ENCODE measurements at places on chromosomes 12 and 14.

DNA sequence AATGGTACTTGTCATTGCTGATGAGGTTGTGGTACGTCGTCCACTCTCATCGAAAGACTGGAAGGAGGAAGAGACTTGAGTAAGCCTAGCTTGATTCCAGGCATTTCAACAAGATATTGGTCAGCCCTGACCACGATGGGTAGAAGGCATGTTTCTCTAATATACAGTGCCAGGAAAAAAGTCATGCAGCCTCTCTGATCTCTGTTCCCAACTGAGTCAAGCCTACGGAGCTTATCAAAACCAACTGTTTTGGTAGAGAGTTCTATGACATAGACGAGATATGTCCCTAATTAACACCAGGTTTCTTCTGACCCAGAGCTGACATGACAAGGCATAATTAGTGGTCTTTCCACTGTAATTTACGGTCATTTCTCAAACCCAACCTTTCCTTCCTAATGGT, 58.5 kb downstream of the NIN start:
- peak; percentile 50 for DNase-seq

DNA sequence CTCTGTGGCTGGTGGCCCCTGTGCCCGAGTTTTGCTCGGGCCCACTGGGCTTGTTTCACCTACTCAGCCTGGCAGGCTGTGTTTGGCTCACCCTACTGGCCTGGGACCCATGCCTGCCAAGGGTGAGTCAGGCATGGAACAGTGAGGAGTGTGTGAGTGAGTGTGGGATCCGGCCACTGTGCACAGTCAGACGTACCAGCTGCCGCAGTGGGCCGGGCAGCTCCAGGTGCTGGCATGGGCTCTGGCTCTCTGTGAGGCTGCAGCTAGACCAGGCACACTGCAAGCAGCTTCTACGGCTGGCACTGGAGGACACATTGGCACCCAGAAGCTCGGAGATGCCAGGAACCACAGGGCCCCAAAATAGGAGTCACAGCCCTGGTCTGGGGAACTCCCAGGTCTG, 40.6 kb downstream of the HSD17B6 start:
- no peak for DNase-seq

DNA sequence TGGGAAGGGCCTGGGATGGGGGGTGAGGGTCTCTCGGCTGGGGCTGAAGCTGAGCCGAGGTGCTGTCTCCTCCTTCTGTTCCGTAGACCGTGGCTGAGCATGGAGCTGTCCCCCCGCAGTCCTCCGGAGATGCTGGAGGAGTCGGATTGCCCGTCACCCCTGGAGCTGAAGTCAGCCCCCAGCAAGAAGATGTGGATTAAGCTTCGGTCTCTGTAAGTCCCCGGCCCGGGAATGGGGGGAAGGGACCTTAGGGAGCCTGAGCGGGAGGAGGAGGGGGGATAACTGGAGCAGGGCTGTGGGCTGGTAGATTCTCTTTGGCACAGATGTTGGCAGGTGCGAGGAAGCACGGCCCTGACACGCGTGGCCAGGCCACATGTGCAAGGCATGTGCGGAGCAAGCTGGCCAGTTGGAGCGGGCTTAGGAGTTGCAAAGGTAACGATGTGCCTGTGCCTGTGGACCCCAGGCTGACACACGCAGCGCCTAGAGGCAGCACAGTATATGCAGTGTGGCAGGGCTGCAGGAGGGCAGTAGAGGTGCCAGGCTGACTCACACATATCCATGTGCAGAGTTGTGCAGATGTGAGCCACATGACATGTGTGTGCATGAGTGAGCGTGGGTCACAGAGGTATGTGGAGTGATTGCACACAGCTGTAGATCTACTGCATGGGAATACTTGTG, 512 bp downstream of the PDE1B start:
- DNase-seq, result peak; percentile 8

DNA sequence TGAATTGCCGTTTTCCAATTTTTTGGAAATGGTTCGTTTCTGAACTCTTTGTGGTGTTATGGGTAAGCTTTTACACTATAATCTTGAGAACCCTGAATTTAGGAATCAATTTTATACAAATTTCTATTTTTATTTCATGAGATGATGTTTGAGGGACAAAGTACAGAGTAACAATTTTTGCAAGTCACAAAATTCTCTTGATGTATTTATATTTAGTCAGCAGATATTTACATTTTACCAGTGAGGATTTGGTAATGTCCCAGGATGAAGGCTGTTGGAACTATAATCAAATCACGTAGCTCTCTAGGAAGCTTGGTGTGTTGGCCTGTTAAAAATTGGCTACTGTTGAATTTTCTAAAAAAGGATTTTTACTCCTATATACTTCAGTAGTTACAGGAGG, 24.2 kb downstream of the GPATCH2L start:
- no peak for DNase-seq

GRCh38 chr14:96629558-96630222, 127.5 kb downstream of the PAPOLA start:
- DNase-seq, result no peak

GRCh38 chr14:23831596-23831995, 122.0 kb upstream of the DHRS4 start:
- no peak for DNase-seq

DNA sequence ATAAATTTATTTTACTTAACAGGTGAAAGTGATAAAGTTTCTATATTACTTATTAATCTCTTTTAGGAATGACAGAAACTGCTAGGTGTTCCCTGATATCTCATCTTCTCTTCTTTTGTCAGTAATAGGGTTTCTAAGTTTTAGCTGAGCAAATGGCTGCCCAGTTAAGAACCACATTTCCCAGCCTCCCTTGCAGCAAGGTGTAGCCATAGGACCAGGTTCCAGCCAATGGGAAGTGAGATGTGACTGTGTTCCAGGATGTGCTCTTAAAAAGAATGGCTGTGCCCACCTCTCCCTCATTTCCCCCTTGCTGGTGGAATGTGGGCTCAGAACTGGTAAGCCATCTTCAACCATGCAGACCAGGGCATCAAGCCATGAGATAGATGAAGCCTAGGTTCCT, 165.6 kb downstream of the HELB start:
- DNase-seq, result no peak

DNA sequence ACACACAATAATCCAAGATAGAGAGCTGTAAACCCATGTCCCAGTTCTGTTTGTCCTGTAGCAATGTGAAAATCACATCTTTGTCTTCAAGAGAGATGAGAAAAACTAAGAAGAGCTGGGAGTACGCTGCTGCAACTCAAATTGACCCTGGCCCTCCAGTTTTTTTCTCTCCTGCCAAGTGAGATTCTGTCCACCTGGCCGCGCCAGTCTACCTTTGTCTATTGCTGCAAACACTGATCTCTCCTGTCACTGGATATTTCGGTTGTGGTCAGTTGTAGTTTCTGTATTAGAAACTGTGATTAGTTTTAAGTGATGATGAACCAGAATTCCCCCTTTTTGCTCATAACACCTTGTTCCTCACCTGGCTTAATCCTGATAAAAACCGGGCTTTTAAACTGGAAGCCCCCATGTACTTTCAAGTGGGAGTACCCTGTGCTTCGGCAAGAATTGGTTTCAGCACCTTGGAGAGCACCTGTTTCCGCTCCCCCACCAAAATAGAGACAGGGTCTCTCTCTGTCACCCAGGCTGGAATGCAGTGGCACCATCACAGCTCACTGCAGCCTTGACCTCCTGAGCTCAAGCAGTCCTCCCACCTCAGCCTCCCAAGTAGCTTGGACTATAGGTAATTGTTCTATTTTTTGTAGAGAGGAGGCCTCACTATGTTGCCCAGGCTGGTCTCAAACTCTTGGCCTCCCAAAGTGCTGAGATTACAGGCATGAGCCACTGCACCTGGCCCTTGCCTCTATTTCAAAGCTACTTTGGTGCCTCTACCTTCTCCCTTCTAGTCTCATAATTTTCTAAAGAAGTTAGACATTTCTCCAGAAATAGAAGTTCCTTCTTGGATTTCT, 156.8 kb downstream of the PHETA1 start:
- no peak for DNase-seq

- DNase-seq, result no peak
These were observed 95.6 kb downstream of the CPNE8 start for GRCh38 chr12:38809832-38810231.

DNA sequence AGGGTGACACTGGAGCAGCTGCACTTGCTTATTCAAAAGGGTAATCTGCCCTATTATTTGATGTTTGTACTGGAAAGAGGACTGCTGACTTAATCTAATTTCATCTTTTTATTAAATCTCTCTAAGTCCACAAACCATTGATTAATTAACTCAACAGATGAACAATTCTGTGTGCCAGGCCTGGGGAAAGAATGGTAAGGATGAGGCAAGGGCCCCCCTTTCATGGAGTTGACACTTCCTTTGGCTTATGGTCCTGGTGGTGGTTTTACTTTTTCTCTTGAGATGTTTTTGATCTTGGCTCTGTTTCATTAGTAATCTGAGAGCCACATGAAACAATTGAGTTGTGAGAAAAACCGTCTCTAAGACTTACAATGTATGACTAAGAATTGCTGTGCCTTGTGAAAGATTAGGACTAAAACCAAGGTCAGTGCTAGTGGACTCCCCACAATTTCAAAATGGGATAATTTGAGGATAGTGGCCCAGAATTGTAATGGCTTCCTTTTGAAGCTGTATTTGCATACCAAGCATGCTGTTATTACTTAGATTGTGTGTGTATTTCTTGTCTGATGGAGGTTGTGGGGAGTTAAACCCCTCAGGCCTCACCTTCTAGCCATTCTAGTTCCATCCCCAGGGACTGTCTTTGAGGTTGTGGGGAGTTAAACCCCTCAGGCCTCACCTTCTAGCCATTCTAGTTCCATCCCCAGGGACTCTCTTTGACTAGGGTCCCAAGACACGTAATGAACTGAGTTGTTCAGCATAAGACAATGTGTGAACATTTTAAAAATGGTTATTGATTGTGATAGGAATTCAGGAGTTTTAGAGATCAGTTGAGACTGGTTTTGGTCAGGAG, 52.5 kb upstream of the EVL start:
- no peak for DNase-seq

DNA sequence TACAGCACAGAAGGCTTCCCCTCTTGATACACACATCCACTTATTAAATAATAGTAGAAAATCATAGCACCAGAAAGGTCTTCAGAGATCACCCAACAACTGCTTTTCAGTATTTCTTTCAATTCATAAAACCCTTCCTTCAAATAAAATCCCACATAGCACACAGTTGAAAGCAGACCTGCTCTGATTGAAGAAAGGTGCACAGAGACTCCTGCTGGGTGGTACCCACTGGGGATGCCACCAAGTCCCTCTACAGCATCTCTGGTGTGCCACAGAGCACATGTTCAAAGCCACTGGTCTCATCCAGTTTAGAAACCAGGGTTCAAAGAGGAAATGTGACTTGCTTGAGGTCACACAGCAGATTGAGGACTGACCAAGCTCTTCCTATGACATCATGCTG, 427.5 kb downstream of the BCL11B start:
- no peak for DNase-seq

- DNase-seq, result no peak
These were observed 1.6 kb upstream of the PTPRB start for GRCh38 chr12:70638639-70639360.

- DNase-seq, result no peak
These were observed 28.4 kb upstream of the A2M start for GRCh38 chr12:9143929-9144729.
